ENCODE measurements at places on chromosomes 3 and 15. TPM values are rescaled to one million over a fixed set of nuclear protein-coding genes. Genes with fewer than 3 reads are reported as not detected.

SCG3 gene
- 0.17 TPM for polyA plus RNA-seq

SLC24A5 gene
- polyA plus RNA-seq: 0.54 TPM

TJP1 gene
- polyA plus RNA-seq: 161 TPM

CAND2 gene
- 9.6 TPM for polyA plus RNA-seq

DPPA4 gene
- 3.9 TPM for polyA plus RNA-seq

DNAH12 gene
- 1.1 TPM for polyA plus RNA-seq

POC1A gene
- polyA plus RNA-seq: 8.6 TPM

RBP2 gene
- 0.44 TPM for polyA plus RNA-seq

CFAP92 gene
- polyA plus RNA-seq: 1.5 TPM

FGF7 gene
- 21.6 TPM for polyA plus RNA-seq

CA12 gene
- polyA plus RNA-seq: 151 TPM

ZNF106 gene
- 46.5 TPM for polyA plus RNA-seq

GOLGA8G gene
- not detected for polyA plus RNA-seq

STAB1 gene
- 31.3 TPM for polyA plus RNA-seq

TM4SF18 gene
- 32.7 TPM for polyA plus RNA-seq

TNIK gene
- polyA plus RNA-seq: 16.1 TPM

CNTN3 gene
- 5.9 TPM for polyA plus RNA-seq

CLDN1 gene
- polyA plus RNA-seq: 79.7 TPM

MOBP gene
- 0.11 TPM for polyA plus RNA-seq

ADPRH gene
- polyA plus RNA-seq: 6.6 TPM

A4GNT gene
- 1.6 TPM for polyA plus RNA-seq

CACNA1D gene
- polyA plus RNA-seq: 11.4 TPM

TRPM1 gene
- 0.47 TPM for polyA plus RNA-seq

HTR3E gene
- not detected for polyA plus RNA-seq

GUCA1C gene
- polyA plus RNA-seq: 0.24 TPM

SNRPN gene
- polyA plus RNA-seq: 246 TPM

TMEM42 gene
- polyA plus RNA-seq: 31.5 TPM

RASSF1 gene
- polyA plus RNA-seq: 17.9 TPM

EAF2 gene
- 8.7 TPM for polyA plus RNA-seq

LAMB2 gene
- polyA plus RNA-seq: 408 TPM

GOLGA6A gene
- 0.06 TPM for polyA plus RNA-seq

MYO5C gene
- 22.5 TPM for polyA plus RNA-seq

HESX1 gene
- 4.5 TPM for polyA plus RNA-seq

SCAPER gene
- 28.0 TPM for polyA plus RNA-seq

GHSR gene
- not detected for polyA plus RNA-seq

SEMA3B gene
- 86.9 TPM for polyA plus RNA-seq

FGD5 gene
- 26.6 TPM for polyA plus RNA-seq

ECE2 gene
- polyA plus RNA-seq: not detected

SERPINI2 gene
- polyA plus RNA-seq: 1.6 TPM

NMB gene
- 6.0 TPM for polyA plus RNA-seq

C3orf85 gene
- polyA plus RNA-seq: 18.1 TPM

CEMIP gene
- 4.0 TPM for polyA plus RNA-seq

DLEC1 gene
- polyA plus RNA-seq: 1.4 TPM

OXTR gene
- polyA plus RNA-seq: 0.87 TPM

SAMD7 gene
- not detected for polyA plus RNA-seq

CSPG4 gene
- 8.4 TPM for polyA plus RNA-seq

CCR5 gene
- 0.68 TPM for polyA plus RNA-seq

TUBGCP4 gene
- 22.7 TPM for polyA plus RNA-seq

TRPC1 gene
- 13.0 TPM for polyA plus RNA-seq

RNU5B-1 gene
- not detected for polyA plus RNA-seq

CHRNA5 gene
- polyA plus RNA-seq: 11.1 TPM

All from right renal pelvis (tissue), 4 donors.